Stimulated activated CD8-positive, alpha-beta memory T cell treated with anti-CD3 and anti-CD28 coated beads, Interleukin-7, amount 100 ng/mL, for 1 hour (primary cell): ENCODE measurements at places on chromosomes 4 and X.

- no peak for DNase-seq
Observed at GRCh38 chr4:44777115-44777514, 50.8 kb upstream of the GNPDA2 start.

DNA sequence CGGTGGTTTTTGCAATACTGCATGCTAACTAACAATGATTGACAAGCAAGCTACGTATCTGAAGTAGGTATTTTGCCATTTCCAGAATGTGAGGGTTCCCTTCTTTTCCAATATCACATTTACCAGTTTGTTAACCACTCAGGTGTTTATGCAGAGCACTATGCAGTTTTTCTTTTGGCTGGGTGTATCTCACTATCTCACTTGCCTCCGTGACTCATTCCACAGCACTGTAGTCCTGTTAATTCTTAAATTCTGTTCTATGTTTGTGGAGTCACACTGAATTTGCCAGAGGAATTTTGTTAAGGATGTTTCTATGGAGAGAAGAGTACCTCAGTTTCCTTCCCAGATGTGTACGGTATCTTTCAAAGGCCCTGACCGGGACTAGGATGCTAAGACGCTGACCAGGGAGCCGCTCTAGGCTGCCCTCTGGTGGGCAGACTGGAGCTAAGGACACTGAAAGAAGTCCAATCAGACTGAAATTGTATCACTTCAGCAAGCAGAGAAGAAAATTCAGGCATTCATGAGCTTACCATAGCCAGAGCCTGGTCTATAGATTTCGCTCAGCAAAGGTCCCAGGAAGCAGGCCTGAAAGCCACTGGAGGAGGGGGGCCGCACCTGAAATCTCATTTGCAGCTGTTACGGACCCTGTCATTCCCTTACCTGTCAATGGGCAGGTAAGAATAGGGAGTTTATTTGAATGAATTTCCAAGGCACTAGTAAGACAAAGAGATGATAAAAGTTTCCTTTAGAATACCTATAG lies 388.4 kb upstream of the SPOCK3 start:
- no peak for DNase-seq

DNA sequence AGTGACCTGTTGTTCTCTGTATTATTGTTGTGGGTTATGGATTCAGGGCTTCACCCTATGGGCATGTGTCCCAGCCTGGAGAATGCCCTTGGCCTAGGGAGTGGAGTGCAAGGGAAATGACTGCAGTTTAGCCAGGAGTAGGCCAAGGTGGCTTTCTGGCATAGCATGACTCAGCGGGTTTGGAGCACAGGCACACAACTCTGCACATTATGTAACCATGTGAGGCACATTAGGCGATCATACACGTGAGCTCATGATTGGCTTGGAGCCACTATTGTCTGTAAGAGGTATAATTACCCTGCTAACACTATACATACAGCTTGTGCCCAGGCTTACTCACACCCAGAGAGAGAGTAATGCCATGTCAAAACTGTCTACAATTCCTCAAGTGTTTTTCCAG lies 35.1 kb upstream of the TACR3 start:
- DNase-seq, result no peak

DNA sequence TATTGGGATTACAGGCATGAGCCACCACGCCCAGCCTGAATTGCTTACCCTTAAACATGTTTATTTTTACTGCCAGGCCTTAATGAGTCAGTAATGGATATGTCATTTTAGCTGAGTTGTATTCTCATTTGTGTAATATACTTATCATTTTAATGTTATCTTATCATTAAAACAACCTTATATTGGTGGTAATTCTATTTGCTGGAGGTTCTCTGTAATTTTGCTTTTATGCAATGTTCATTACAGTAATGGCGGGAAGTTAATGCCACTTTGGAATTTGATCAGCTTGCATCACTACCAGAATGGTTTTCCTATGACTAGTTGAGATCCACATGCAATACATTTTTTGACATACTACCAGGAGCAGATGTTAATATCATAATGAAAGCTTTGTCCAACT lies 6.3 kb upstream of the PGAM4 start:
- DNase-seq, result no peak

DNA sequence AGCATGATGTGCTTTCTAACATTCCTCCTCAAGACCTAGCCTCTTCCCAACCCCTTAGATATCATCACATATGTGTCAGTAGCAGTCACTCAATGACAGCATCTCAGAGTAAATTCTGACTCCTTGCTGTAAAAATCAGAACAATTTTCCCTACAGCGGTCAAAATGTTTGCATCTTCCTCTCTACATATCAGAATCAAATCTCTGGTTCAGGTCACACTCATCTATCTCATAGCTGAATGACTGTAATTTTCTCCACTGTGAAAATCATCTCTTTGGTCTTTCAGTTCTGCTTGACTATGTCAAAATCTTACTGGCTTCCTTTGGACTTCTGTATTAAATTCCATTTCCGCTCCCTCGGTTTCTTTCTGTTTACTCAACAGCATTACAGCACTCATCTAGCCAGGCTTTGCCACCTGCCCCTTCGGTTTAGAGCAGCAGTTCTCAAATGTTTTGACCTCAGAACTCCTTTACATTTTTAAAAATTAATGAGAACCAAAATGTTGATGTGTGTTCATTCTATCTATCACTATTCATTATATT lies 57.3 kb downstream of the AGA start:
- no peak for DNase-seq

- DNase-seq, result no peak
Observed at GRCh38 chr4:148776941-148777340, 334.7 kb upstream of the NR3C2 start.

GRCh38 chrX:87409113-87409841 lies 108.3 kb upstream of the KLHL4 start:
- DNase-seq, result no peak

- DNase-seq, result no peak
Observed at GRCh38 chr4:38577462-38577861, 86.5 kb upstream of the KLF3 start.

DNA sequence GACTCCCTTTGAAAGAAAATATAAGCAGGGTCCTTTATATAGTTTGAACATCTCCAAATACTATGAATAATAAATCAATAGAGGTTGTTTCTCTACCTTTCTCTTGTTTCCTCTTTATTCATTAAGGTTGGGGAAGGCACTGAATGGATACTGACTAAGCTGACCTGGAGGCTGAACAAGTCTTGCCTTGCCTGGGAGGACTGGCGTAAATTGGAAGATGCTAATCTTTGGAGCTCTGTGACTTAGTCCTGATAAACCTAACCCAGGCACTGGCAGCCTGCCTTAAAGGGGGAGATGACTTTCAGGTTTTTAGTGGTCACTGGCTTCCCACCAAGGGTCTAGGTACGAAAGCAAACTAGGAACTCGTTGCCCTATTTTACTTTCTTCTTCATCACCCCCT lies 10.5 kb downstream of the CCDC160 start:
- no peak for DNase-seq

- no peak for DNase-seq
Observed at GRCh38 chr4:84957514-84958420, 8.7 kb downstream of the WDFY3 start.

- no peak for DNase-seq
Observed at GRCh38 chrX:63349307-63349706, 1.8 kb downstream of the SPIN4 start.

DNA sequence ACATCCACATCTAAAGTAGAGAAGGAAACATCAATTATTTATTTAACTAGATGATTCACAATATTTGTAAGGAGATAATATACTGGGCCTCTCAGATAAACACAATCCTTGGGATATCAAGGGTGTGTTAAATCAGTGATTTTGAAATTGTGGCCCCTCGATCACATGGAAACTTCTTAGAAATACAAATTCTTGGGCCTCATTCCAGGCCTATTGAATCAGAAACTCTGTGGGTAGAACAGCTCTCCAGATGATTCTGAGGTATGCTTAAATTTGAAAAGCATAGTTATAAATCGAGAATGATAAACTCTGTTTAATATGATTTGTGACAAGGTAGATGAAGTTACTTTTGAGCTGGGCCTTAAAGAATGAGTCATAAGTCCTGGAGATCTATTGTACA lies 64.3 kb upstream of the GPR174 start:
- DNase-seq, result no peak
